ENCODE measurements at places on chromosomes 11 and 22. TPM values are rescaled to one million over a fixed set of nuclear protein-coding genes. Genes with fewer than 3 reads are reported as not detected.
A peak's percentile ranks its signal among the peaks of the same experiment; 100 is the strongest.

SIAE gene
- total RNA-seq: 83.1 TPM

FOLR3 gene
- total RNA-seq: 1.7 TPM

LGALS1 gene
- 1,345 TPM for total RNA-seq

C11orf97 gene
- total RNA-seq: not detected

KRTAP5-7 gene
- total RNA-seq: not detected

CCDC157 gene
- 0.46 TPM for total RNA-seq

PKNOX2 gene
- 9.1 TPM for total RNA-seq

DNA sequence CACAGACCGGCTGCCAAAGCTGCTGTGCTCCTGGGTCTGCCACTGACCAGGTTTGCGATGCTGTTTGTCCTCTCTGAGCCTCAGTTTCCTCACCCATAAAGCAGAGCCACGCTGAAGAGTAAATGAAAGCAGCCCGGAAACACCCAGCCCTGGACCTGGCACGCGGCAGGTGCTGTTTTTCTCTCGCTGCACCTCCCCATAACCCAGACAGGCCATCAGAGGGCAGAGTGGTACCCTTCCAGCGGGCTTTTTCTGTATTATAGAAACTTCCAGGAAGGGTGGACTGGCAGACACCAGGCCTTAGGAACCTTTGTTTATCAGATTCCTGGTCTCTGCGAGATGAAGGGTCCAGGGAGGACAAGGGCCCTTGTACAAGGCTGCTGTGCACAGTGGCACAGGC is 17.9 kb upstream of the FGF19 start:
- DNase-seq: no peak

GRCh38 chr22:20139391-20140106 is 7.9 kb downstream of the ZDHHC8 start:
- DNase-seq: no peak

DNA sequence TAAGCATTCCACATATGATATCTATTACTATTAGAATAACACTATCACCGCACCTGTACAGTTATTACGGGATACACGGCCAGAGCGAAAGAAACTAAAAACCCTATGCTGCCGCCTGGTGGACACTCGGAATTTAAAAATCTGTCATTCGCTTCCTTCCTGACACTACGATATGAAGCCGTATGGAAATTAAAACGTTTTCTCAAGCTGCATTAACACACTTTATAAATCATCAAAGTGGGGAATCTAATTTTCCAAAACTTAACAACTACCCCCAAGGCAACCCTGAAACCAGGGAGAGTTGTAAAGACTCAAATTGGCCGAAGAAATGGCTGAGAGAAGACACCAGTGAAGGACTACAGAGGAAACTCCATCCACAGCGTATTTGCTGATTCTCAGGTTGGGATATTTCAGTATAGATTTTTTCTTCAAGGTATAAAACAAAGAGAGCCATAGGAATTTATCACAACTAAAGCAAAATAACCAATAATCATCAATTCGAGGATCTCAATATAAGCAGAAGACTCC is 1.4 kb downstream of the CCDC73 start:
- DNase-seq: no peak

DNA sequence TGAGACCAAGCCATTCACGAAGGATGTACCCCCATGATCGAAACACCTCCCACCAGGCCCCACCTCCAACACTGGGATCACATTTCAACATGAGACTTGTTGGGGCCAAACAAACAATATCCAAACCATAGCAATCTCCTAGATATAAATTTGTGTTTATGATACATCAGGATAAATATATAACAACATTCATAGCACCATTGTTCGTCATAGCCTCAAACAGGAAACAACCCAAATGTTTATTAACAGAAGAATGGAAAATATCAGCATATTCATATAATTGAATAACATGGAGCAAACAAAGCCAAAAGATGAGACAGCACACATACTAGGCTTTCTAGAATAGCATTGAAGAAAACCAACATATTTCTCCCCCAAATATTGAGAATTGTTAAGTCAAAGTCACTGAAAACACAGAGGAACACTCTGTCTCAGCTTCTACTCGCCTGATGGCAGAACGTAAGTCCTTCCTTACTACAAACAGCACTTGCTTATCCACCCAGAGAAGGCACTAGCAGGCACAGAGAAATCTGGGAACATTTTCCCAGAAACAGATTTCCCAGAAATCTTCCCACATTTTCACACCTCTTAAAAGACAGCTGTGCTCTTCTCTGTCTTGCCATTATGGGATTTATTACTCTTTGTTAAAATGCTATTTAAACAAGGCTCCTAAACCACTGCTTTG is 8.1 kb upstream of the GDPD4 start:
- no peak for DNase-seq

DNA sequence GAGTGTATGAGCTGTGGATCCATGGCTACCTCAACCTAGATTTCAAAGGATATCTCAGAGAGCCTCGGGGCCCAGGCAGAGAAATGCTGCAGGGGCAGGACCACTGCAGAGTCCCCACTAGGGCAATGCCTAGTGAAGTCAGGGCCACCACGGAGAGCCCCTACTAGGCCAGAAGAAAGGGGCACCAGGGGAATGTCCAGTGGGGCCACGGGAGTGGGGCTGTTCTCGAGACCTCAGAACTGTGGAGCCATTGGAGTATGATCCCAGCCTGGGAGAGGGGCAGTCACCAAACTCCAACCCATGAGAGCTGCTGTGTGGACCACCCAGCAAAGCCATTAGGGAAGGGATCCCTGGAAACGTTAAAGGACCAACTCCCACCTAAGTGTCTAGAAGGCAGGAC is 24.5 kb downstream of the RTL6 start:
- no peak for DNase-seq

DNA sequence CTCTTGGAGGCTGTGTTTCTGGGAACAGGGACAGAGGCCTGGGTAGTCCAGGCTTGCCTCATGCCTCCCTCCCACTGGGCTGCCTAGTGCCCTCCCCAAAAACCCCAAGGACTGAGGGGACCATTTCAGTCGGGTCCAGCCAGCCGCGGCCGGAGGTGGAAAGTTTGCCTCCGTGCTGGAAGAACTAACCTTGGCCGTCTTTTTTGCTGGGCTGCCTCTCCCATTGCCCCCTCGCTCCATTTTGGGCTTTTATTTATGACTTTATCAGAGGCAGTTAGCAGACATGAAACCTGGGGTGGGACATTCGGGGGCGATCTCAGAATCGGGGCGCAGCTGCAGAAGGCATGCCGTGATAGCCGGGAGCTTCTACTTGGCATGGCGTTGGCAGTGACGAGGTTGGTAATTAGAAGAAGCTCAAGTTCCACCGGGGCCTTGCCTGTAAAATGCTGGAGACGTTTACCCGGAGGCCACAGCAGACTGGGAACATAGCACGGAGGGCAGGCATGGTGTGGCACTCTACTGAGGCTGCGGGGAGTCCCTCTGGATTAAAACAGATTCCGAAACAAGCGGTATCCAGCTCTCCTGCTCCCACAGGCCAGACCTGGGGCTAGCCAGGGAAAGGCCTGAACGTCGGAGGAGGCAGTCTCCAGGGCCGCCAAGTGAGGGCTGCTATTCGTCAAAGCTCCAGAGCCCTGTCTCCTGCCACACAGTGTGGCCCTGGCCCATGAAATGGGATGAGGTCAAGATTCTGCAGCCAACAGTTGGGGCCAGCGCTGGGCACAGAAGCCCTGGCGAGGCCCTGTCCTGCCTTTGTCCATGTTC is 76.4 kb upstream of the PPARA start:
- DNase-seq: peak; percentile 64

- DNase-seq: no peak
These were observed 76.9 kb upstream of the SLC6A5 start for GRCh38 chr11:20522536-20522935.

DNA sequence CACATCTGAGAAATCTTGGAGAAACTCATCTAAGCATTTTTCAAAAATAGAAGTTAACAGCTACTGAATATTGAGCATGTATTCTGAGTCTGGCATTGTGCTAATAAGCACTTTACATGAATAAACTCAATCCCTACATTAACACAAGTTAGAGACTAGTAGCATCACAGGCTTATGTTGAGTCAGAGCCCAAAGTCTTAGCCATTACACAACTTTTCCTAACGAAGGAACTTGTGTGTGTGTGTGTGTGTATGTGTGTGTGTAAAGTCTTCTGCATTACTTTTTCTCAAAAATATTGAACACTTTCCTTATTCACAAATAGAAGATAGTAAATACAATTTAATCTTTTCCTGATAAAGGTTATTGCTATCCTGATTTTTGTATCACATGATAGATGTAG is 8.7 kb upstream of the CLPB start:
- DNase-seq: no peak

DNA sequence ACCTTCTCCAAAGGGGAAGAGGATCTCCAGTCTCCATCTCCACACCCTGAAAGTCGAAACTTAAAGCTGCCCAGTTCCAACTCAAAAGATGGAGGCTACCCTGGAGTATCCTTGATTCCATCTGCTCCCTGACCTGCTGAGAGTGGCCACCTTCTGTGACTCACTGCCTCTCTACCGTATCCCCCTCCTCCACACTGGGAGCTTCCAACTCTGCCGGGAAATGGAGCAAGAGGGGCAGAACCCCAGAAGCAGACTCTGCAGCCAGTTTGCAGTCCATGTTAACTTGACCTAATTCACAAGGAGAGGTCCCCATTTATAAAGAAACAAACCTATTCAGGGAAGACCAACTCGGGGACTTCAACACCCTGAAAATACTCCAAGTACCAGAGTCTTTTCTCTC is 22.0 kb upstream of the IRAG1 start:
- no peak for DNase-seq

- DNase-seq: no peak
These were observed 42.9 kb downstream of the YWHAH start for GRCh38 chr22:31987218-31987617.

- DNase-seq: no peak
These were observed 561.6 kb downstream of the BUD13 start for GRCh38 chr11:116211147-116211546.

- DNase-seq: no peak
These were observed 67.4 kb downstream of the BRD1 start for GRCh38 chr22:49760280-49760629.

DNA sequence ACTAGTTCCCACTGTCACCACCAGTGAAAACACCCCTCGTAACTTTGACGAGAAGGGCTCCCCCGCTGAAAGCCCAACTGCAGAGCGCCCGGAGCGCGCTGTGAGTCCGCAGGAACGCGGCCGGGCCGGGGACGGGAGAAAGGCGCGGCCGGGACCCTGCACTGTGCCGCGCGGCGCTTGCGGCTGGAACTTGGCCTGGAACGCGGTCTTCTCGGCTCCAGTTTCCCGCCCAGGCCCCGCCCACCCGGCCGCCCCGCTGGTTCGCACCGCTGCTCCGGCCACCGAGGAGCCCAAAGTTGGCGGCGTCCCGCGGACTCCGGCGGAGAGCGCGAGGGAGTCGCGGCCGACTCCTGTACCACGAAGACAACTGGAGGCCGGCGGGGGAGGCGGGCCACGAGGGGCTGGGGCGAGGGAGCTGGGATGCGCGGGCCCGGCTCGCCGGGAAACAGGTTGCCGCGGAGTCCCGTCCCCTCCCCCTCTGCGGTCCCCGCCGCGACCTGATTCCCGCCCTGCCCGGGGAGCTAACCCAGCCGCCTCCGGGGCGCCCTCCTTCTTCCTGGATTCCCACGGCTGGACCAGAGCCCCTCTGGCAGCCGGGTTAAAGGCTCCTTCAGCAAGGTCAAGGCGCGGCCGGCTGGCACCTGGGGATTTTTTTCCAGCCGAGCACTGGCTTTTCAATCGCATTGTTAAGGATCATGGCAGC is 3.4 kb downstream of the TENM4 start:
- DNase-seq: peak; percentile 78

DNA sequence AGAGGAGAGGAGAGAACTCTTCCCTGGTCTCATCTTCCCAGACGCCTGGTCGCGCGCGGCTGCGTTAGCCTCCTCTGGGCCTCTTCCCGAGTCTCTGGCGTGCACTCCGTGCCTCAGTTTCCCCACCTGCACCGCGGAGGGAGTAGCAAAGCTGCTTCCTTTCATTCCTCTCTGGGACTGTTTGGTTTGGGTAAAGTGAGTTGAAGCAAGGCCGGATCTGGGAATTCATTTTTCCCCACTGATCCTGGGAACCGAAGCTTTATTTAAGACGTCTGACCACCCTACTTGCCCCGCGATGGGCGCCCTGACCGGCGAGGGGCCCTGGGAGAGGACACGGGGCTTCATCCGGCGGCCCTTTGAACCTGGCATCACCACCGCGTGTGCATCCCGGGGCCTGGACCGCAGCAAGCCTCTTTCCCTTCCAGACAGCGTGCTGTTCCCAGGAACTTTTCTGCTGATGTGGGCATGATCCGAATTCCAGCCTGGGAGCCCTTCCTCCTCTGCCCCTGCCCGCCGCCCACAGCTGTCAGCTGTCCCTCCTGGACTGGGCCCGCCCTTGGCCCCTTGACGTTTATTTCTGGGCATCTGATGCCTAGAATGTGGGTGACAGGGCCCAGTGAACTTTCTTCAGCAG is 758 bp downstream of the LDLRAD3 start:
- DNase-seq: peak; percentile 69

DNA sequence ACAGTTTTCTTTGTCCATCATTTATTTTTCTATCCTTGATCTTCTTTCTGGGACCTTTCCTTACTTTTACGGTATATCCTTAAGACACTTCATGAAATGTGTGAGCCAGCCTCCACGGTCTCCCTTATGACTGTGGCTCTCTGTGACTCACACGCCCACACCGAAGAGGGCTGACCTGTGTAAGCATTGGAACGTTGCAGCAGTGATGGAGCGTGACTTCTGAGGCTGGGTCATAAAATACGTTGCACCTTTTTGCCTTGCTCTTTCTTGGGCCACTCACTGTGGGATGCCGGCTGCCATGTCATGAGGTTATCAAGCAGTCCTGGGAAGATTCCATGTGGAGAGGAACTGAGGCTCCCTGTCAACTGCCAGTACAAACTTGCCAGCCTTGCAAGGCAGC is 96.3 kb upstream of the RAB1B start:
- DNase-seq: no peak

- no peak for DNase-seq
These were observed 2.6 kb upstream of the CNIH2 start for GRCh38 chr11:66275396-66275795.

- DNase-seq: no peak
These were observed 68.9 kb downstream of the ZBTB16 start for GRCh38 chr11:114128399-114128798.

- no peak for DNase-seq
These were observed 37.0 kb downstream of the SLC36A4 start for GRCh38 chr11:93160808-93161207.

- peak; percentile 71 for DNase-seq
These were observed 34.1 kb downstream of the MB start for GRCh38 chr22:35582861-35583670.

- peak; percentile 26 for DNase-seq
These were observed 12.4 kb upstream of the SCARF2 start for GRCh38 chr22:20449819-20450550.

DNA sequence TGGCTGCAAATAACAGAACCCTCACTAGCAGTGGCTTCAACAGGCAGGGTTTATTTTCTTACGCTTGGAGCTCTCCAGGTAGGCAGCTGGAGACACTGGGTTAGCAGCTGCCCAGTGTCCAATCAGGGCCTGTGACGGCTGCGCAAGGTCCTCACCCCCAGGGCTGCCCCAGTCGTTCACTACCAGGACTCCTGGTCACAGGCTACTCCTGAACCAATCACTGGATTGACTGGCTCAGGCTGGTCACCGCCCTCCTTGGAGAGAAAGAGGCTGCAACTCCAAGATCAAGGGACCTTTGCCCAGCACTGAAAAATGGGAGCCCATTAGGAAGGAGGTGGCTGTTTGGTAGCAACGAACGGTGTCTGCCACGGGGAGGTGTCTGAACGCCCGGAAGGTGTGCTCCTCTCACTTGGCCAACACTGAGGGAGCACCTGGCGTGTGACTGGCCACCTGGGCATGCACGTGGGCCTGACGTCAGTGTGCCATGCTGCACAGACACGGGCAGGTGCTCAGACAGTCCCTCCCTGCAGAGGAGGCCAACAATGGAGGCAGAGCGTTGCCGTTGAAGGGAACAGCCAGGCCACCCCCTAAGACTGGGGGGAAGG is 5.1 kb downstream of the ARSA start:
- no peak for DNase-seq

- DNase-seq: peak; percentile 77
These were observed at the start of gene SH3BP1 for GRCh38 chr22:37639070-37639760. Gene SH3BP1, plus strand, starts transcription at chr22:37639669. Its CDS starts 119 bp downstream, at chr22:37639788.
